ENCODE measurements at places on chromosomes 5 and 9.

- DNase-seq, result peak; percentile 43
Measured at GRCh38 chr5:56314529-56314928, 81.4 kb upstream of the ANKRD55 start.

DNA sequence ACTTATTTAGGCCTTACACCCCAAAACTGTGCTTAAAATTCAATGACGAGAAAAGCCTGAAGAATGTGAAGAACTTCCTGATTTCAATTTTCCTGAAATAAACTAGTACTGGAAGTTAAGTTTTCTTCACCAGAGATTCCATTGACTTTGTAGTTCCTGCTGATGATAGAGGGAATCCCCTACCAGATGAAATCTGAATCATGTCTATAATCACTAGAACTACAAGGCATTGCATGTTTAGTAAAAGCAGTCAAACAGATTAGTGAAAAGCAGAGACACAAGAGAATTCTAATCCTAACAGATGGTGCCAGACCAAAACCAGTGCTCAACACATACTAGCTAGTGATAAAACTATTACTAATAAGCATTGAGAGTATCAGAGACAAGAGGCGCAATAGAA lies 130.0 kb downstream of the PDE4D start:
- DNase-seq, result no peak

- no peak for DNase-seq
Measured at GRCh38 chr9:133160742-133161546, 2.8 kb downstream of the GBGT1 start.

DNA sequence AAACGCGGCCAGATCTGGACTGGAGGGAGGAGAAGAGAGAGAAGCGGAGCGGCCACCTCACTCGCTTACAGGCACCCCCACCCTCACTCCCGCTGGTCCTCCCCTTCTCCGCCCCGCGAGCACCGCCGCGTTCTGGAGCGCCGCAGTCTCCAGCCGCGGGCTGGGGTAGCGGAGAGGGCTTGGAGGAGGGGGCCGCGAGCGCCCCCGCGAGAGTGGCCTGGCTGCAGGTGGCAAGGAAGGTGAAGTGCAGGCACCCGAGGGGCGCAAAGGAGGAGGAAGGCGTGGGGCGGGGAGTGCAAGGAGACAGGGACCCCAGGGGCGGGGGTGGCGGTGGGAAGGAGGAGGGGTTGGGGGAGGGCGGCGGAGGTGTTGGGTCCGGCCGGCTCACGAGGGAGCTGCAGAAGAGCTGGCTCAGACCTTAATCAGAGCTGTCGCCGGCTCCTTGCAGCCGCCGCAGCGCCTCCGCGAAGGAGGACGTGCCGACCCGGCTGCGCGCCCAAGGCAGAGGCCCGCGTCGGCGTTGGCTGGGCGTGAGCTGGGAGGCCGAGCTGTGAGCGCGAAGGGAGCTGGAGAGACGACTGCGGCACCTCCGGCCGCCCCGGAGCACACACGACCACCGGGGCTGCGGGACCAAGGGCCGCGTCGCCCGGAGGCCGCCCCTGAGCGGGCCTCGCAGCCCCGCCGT lies at the start of gene DMRT3:
DMRT3 (plus strand) TSS at position 398 of the 685 bp plus-strand sequence. CDS start 347 bp downstream, outside the sequence.
- no peak for DNase-seq

DNA sequence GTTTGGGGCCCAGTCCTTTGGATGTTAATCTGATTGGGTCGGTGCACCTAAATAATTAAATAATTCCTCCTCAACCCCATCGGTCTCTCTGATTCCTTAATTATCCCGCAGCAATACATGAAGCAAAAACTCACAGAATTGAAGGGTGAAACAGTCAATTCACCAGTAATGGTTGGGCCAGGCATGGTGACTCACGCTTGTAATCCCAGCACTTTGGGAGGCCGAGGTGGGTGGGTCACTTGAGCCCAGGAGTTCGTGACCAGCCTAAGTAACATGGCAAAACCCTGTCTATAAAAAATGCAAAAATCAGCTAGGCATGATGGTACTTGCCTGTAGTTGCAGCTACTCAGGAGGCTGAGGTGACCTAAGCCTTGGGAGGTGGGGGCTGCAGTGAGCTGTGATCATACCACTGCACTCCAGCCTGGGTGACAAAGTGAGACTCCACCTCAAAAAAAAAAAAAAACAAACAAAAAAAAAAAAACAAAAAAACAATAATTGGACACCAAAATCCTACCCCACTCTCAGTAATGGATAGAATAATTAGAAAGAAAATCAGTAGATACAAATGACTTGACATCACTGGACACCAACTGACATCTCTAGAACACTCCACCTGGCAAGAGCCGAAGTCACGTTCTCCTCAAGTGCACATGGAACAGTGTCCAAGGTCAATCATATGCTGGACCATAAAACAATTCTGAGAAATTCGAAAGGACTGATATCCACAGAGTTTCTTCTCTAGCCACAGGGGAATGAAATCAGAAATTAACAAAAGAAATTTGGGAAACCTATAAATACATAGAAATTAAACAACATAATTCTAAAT lies 5.3 kb downstream of the ABO start:
- DNase-seq, result no peak

DNA sequence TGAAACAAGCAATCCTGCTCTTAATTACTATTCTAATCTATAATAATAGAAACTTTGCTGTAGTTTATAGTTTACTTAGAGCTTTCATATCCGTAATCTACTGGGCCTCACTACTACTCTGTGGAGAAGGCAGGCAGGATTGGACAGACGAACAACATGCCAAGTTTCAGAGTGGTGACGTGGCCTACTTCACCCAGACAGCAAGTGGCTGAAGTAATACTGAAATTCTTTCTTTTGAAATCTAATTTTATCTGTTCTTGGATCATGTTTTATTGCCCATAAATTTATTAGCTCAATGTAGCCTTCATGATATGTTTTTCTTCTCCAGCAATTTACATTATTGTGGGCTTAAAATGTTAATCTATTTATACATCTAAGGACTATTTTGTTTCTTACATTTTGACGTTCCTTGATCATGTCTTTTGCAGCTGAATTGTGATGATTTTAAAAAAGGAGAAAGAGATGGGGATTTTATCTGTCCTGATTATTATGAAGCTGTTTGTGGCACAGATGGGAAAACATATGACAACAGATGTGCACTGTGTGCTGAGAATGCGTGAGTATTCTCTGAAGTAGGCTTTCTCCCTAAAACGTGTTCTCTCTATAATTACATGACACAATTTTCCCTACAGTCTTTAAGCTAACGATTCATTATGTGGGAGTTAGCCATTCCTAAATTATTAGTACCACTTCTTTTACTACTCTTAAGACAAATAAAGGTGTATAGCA lies 22.4 kb downstream of the SPINK5 start:
- no peak for DNase-seq

DNA sequence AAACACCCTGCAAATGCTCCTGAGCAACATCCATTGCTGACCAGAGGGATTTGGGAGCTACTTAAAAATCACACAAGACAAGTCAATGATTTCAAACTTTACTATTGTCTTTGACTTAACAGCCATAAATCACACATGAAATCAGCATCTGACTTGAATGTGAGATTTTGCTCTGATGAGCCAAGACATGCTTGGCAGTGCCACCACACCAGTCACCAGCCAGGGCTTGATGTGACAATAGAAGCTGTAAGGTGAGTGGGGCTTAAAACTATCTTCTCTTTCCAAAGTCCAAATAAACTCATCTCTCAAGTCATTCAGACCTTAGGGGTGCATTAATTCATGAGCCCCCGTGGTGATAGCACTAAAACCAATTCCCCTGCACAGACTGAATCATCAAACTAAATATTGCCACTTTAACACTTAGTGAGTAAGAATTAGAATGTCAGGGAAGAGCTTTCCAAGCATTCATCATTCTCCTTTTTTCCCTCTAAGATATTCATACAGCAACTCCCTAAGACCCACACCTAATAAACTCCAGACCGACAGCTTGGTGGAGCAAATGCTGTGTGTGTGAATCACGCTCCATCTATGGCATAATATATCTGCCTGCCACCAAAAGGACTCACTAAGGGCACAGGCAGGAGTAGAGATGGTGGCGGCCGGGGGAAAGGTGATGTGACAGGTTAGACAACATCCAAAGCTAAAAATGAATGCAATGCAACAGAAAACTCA lies 119.4 kb downstream of the SPOCK1 start:
- DNase-seq, result no peak

DNA sequence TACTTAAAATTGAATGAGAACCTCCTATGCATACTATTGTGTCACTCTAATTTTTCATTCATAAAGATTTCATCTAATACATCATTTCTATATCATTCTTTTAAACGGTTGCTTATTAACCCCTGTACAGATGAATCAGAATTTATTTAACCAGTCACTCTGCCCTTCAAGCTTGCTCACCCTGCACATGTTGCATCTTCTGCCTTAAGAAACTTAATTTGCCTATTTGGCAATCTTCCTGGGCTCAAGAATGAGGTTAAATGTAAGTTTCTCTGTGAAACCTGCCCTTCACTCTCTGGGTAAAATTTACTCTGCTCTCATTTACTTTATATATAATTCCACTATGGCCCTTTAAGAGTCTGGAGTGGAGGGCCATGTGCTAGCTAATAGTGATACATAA lies 434.7 kb upstream of the ZNF608 start:
- DNase-seq, result no peak

GRCh38 chr5:168426007-168426863 lies 60.0 kb upstream of the RARS1 start:
- no peak for DNase-seq

- no peak for DNase-seq
Measured at GRCh38 chr5:65413822-65414221, 67.9 kb downstream of the ADAMTS6 start.

DNA sequence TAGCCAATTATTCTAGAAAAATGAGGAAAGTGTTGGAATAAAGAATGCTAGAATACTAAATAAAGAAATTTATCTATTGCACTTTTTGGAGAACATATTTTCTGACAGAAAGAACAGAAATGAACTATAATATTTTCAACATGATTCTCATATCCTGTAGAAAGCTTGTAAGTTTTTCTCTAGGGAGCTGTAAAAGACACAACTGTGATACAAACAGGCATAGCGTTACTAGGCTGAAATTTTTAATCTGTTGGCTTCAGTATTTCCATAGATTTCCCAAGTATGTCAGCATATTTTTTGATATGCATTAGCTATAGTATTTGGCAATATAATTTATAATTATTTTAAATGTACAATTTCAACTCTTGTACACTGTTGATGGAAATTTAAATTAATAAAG lies 31.3 kb downstream of the ANXA1 start:
- DNase-seq, result no peak

DNA sequence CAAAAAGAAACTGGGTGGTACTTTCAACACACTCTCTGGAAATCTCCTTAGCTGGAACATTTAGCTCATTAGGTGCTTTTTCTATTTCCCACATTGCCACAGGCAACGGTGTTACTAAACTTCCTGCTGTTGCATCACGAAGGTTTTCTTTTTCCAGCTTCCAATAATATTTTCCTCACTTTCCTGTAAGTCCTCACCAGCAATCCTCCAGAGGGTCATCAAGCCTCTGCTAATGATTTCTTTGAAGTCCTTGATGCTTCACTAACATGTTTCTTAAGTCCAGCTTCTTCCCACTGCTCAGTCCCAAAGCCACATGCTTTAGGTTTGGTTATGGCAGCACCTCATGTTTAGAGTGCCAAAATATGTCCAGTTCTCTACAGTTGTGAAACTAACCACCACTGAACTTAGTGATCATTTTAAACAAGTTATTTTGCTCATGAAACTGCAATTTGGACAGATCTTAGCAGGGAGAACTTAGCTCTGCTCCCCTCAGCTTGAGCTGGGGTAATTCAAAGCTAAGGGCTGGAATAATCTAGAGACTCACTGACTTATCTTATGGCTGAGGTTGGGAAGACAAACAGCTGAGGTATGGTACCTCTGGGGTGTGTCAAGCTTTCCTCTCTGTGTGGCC lies 39.9 kb upstream of the RETREG1 start:
- DNase-seq, result no peak

DNA sequence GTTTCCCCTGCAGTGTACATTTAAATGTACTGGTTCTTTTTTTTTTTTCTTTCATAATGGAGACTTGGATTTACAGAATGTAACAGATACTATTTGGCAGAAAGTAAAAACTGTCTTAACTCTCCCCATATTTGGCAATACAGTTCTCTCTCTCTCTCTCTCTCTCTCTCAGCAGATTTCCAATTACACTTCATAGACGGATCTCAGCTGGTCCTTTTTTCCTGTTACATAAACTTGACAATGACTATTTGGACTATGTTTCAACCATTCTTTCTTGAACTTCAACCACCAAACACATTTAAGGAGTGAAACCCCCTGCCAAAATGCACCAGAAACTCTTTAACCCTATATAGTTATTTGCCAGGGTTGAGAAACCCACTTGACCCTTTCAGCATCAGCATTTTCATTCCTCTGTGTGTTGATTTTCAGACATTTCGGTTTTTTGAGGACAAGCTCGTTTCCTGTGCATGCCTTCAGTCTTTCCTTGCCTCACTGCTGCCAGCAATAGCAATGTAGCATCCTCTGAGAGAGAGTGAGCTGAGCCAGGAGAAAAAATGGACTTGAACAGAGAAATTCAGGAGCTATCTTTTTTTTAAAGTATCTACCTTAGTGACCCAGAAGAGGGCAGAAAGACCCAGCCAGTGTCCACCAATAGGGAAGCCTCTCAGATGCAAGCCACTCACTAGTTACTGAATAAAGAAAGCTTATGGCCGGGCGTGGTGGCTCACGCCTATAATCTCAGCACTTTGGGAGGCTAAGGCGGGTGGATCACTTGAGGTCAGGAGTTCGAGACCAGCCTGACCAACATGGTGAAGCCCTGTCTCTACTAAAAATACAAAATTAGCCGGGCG lies 26.0 kb upstream of the GNA14 start:
- DNase-seq, result no peak

GRCh38 chr5:16550316-16550952 lies 66.4 kb downstream of the RETREG1 start:
- no peak for DNase-seq

DNA sequence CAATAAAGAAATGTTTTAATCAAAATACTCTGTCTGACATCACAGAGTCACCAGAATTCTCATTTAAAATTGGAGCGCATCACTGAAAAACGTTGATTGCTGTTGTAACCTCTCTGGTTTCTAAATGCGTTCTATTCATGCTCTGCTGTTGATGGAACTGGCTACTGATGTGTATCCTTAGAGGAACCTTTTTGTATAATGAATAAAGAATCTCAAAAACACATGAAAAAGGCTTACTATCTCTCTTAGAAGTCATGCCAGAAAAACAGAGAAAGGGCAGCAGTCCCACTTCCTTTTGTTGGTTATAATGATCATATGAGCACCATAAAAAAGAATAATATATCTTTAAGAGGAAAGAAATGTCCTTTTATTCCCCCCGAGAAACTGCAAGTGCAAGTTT lies 615.5 kb downstream of the TLE1 start:
- no peak for DNase-seq

GRCh38 chr9:134570711-134571325 lies 70.8 kb upstream of the COL5A1 start:
- DNase-seq, result peak; percentile 9

- DNase-seq, result no peak
Measured at GRCh38 chr5:37738057-37738691, 101.7 kb downstream of the GDNF start.

GRCh38 chr5:160133071-160133917 lies 14.0 kb upstream of the PWWP2A start:
- no peak for DNase-seq

- DNase-seq, result no peak
Measured at GRCh38 chr5:137040024-137040423, 459.1 kb downstream of the SPOCK1 start.

GRCh38 chr9:73079326-73079725 lies 72.3 kb upstream of the ANXA1 start:
- no peak for DNase-seq

- DNase-seq, result no peak
Measured at GRCh38 chr5:42604171-42604711, 152.4 kb upstream of the CCDC152 start.

GRCh38 chr9:110537841-110538646 lies 41.5 kb downstream of the SVEP1 start:
- no peak for DNase-seq
